ENCODE measurements at places on chromosomes 4 and X.

DNA sequence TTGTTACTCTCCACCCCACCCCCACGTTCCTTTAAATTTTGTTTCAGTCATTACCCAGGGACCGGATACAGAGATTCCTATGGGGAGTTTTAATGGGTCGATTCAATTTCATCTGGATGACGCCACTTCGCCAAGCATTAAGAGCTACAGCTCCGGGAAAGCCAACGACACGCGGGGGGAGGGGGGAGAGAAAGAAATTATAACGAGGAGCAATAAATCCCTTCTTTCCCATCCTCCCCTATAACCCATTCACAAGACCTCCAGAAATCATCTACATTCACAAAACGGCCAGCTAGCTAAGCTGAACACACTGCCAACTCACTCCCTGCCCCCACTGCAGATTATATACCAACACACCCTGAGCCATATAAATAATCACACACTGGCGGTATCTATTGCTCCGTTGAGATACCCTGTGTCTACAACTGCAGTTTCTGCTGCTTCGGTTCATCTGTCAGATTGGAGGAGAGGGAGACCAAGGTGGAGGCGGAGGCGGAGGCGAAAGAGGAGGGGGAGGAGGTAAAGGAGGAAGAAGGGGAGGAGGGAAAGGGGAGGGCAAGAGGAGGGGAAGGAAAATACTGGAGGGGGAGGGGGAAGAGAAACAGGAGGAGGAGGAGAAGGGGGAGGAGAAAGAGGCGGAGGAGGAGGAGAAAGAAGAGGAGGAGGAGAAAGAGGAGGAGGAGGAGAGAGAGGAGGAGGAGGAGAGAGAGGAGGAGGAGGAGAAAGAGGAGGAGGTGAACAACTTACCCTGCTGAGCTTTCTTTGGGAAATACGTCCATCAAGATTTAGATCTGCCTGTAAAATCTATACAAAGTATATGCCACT, 113.9 kb upstream of the VAMP7 start:
- no peak for DNase-seq

- no peak for DNase-seq
Observed at GRCh38 chrX:129704491-129704890, 34.3 kb upstream of the XPNPEP2 start.

DNA sequence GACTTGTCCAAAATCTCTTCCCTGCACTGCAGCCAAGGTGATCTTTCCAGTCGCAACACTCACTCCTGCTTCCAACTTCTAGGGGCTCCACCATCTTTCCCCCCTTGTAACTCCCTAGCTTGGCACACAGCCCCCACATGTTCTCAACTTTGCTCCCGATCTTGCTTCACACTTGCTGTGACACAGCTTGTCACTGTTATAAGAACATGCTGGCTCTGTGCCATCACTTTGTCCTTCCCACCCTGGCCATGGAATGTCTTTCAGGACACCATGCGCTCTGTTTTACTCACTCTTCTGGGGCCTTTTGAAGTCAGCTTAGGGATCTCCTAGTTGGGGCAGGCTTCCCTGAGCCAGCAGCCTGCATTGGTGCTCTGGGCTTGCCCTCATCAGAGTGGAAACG, 2.5 kb downstream of the NSDHL start:
- no peak for DNase-seq

GRCh38 chr4:74282926-74283325, 25.3 kb upstream of the EPGN start:
- DNase-seq: no peak

- DNase-seq: peak; percentile 1
Observed at GRCh38 chr4:128916832-128917231, 107.3 kb downstream of the JADE1 start.

- DNase-seq: no peak
Observed at GRCh38 chrX:78945186-78945912, at the start of gene P2RY10. P2RY10 (plus strand) TSS chrX:78945391; CDS start chrX:78960521, 15,130 bp downstream.

DNA sequence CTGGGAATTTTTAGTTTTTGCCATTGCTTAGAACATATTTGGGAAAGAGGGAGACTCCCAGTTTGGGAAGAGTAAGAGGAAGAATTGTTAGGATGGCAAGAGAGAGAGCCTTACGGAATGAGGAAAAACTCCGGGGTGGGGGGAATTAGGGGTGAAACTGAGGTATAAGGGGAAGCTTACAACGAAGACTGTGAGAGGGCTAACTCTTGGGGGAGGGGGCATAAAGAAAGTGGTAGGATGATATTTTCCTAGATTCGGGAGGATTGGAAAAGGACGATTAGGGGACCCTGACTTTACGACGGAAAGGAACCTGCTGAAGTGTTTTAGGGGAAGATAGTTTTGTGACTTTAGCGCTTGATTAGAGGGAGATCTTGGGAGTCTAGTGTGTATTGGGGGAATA, 86.2 kb upstream of the HPRT1 start:
- no peak for DNase-seq

GRCh38 chr4:101291198-101291597, 56.1 kb downstream of the PPP3CA start:
- DNase-seq: no peak

DNA sequence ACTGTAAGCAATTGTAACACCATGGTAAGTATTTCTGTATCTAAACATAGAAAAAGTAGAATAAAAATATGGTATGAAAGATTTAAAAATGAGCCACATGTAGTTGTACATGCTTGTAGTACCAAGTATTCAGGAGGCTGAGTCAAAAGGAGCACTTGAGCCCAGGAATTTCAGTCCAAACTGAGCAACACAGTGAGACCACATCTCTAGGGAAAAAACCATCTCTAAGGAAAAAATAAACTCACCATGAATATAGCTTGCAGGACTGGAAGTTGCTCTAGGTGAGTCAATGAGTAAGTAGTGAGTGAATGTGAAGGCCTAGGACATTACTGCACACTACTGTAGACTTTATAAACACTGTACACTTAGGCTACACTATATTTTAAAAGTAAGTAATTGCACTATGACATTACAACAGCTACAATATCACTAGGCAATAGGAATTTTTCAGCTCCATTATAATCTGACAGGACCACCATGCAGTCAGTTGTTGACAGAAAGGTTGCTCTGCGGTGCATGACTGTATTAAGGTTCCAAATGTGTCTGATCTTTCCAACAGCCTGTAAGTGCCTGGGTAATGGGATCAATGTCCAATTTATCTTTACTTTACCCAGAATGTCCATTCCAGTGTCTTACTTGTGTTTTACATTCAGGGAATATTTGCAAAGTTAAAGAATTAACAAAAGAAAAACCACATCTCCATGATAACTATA, 28.9 kb upstream of the LRBA start:
- no peak for DNase-seq

DNA sequence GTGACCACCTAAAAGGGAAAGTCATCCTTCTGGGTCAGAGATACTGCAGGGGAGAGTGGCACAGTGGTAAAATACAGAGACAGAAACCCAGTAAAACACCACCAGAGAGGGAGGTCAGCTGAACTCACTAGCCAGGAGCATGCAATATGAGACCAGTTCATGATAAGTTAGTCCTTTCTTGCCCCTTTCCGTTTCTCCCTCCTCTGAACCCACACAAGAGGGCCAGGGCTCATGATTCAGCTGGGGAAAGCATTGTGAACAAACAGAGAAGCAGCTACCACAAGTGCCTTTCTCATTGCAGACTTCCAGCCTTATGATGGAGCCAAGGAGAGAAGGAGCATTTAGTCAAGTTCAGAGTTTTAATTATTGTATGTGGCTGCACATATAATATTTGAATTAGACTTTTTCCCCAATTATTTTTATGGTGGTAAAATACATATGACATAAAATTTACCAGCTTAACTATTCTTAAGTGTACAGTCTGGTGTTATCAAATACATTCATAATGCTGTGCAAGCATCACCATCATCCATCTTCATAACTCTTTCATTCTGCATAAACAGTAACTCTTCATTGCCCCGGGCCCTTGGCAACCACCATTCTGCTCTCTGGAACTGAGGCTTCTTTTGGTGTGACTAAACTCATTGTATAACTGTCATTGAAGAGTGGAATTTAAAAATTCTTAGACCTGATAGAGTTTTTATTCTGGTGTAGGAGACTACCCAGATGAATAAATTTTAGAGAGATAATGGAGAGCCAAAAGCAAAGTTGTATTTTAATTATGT, 114.6 kb downstream of the DDIT4L start:
- no peak for DNase-seq

GRCh38 chrX:68114573-68115129, 318.6 kb downstream of the OPHN1 start:
- no peak for DNase-seq

GRCh38 chr4:99677161-99677560, 19.5 kb upstream of the C4orf54 start:
- no peak for DNase-seq

- no peak for DNase-seq
Observed at GRCh38 chr4:35087218-35087617, 1157.1 kb downstream of the ARAP2 start.

DNA sequence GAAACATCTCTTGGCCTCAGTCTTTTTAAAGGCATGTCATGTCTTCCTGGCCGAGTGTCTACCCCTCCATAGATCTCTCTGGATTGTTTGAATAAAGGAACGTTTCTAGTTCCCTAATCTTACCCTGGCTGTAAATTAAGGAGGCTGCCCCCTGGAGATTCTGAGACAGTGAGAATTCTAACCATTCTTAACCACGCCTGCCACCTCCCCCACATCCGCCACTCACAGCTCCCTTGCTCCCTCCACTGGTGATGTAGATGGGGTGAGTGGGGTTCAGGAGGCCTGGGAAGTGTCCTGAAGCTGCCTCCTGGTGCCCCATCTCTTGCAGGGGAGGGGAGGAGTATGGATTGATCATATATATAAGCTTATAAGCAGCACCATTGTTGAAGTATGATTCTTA, 48.0 kb upstream of the TRIM2 start:
- DNase-seq: no peak

DNA sequence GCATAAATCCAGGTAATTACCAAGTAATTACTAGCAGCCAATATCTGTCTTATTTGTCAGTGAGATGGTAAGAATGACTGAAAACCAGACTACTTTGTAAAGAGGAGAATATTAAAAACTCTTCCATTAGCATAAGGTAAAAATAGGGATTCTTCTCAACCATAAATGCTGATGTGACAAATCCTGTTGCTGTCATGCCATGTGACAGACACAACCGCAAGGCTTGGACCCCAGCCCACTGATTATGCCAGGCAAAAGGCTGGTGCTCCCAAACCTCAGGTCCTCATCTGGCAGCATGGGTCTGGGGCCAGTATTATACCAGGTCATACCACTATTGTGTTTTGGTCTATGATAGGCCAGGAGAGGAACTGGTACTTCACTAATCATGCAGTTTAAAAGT, 181.1 kb downstream of the ADAMTS3 start:
- DNase-seq: no peak

DNA sequence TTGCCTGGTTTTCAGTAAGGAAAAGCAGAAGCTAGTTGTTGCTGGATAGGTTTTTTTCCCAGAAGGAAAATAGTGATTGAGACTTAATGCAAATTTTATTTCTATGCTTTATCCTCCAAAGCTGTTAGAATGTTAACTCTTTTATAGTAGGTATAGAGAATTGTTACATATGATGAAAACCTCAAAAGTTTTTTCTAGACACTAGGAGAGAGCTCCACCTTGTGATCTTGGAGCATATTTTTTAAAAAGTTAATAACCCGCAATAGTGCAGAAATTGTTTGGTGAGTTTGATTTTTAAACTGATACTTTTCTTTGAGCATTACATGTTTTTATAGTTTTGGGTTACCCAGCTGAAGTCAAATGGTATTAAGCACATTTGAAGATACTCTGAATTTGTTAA, 56.5 kb downstream of the STAG2 start:
- DNase-seq: no peak

DNA sequence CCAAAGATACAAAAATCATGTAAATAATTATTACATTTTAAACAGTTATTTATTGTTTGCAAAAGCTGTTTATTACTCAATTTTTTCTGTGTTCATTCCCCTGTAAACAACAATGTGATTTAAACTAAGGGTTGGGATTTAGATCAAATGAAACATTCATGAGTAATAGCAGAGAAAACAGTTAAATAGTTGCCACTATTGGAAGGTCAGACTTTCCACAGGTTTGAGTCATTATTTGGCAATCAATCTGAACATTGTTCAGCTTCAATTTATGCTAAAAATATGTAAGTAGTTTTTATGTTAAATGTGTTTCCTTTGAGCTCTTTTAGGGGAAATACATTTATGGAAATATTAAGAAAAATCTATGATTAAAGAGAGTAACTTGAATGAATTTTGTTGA, 144.9 kb downstream of the STIM2 start:
- DNase-seq: no peak

Measured in stimulated activated CD8-positive, alpha-beta memory T cell treated with anti-CD3 and anti-CD28 coated beads, Interleukin-4, amount 100 ng/mL, for 1 hour (primary cell).